Transverse colon (tissue), 4 donors: ENCODE measurements at places on chromosomes 5 and 9.
A peak's percentile ranks its signal among the peaks of the same experiment; 100 is the strongest.

DNA sequence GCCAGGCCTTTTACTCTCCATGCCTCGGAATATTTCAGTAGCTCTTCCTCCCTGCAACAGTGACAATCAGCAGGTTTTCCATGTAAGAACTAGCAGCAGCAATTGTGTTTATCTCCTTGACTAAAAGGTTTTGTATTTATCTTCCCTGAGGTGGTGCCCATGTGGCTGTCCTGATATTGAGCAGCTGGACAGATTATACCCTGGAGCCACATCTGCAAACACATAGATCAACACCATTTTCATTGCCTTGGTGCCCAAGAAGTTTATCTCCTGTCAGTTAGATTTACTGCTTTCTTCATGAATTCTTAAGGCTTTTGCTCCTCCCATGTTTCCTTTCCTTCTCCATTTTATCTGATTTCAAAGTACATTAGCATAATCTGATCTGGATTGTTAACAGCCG is 378.4 kb downstream of the SPATA31D1 start:
- no peak for DNase-seq

- DNase-seq = peak; percentile 66
These were observed 46.6 kb downstream of the ARHGAP26 start for GRCh38 chr5:142816531-142817430.

DNA sequence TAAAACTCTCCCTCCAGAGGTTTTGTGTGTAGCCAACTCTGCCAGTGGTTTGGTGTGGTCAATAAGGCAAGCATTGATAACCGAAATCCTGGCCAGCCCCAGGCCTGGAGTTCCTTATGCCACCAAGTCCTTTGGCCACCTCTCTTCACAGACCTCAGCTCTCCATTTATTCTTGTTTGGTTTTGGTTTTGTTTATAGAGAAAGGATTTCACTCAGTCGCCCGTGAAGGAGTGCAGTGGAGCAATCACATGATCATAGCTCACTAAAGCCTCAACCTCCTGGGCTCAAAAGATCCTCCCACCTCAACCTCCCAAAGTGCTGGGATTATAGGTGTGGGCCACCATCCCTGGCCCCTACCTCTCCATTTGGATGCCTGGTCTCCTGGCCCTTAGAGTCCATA is 55.4 kb upstream of the PPARGC1B start:
- DNase-seq = no peak

DNA sequence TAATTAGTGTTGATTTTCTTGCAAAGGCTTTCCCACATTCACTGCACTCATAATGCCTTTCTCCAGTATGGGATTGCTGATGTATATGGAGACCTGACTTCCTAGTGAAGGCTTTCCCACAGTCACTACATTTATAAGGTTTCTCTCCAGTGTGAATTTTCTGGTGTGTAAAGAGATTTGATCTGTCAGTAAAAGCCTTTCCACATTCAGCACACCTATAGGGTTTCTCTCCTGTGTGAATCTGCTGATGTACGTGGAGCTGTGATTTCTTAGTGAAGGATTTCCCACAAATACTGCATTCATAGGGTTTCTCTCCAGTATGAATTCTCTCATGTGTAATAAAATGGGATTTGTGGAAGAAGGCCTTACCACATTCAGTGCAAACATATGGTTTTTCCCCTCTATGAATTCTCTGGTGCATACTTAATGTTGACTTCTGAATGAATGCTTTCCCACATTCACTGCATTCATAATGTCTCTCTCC is 31.1 kb downstream of the ZNF484 start:
- DNase-seq = no peak

GRCh38 chr5:35671541-35672295 is 54.1 kb downstream of the SPEF2 start:
- no peak for DNase-seq

DNA sequence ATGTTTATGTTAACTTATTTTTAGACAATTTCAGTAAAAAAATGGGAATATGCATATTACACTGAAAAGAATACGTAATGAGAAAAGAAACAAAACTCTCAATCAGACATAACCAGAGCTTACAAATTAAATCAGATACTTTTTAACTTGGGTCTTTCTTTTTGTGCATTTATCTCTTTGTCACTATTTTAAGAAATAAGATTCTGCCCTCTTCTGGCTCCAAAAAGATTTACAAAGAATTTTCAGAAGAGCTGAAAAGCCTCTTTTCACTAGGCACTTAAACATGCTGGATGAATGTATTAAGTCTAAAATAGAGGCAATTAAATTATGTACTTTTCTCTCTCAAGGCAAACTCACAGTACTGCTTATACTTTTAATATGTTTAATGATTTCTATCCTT is 55.5 kb downstream of the CEP120 start:
- DNase-seq = no peak

- DNase-seq = no peak
These were observed 202.3 kb downstream of the LRRC70 start for GRCh38 chr5:62780888-62781287.

- DNase-seq = no peak
These were observed 412.1 kb downstream of the CYLC2 start for GRCh38 chr9:103407260-103407659.

DNA sequence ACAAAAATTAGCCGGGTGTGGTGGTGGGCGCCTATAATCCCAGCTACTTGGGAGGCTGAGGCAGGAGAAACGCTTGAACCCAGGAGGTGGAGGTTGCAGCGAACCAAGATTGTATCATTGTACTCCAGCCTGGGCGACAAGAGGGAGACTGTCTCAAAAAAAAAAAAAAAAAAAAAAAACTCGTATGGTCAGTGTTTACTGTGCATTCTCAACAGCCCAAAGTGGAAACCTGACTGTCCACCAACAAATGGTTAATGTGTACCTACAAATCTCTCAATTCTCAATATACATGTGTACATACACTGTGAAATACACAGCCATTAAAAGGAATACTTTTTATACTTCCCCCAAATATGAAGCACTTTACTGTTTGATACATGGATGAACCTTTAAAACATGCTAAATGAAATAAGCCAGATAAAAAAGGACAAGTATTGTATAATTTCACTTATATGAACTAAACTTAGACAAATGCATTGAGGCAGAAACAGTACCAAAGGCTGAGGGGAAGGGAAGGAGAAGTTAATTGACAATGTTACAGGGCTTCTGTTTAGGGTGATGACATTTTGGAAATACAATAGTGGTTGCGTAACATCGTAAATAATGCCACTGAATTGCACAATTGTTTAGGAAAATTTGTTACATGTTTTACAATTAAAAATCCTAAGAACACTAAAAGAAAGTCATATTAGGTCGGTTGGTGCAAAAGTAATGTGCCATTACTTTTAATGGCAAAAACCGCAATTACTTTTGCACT is 16.5 kb downstream of the DNAJA1 start:
- DNase-seq = no peak

DNA sequence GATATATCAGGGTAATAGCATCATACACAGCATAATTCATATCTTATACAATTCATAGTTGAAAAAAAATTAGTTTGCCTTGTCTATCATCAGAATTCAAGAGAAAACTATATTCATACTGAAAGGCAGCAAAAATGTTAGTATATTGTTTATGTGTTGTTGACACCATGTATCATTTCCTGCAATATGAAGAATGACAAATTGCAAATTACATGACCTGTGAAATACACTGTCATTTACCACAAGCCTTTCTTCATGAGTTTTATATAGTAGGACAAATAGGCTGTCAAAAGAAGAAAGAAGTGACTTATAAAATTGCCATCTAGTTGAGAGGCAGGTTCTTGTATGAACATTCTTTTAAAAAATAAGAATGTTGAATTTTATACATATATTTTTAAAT is 1136.3 kb upstream of the CDH9 start:
- no peak for DNase-seq

GRCh38 chr5:138945421-138946240 is 70.5 kb upstream of the LRRTM2 start:
- DNase-seq = no peak
